Foreskin keratinocyte (primary cell): ENCODE measurements at places on chromosomes 5 and 9.

- DNase-seq, result no peak
These were observed 64.6 kb upstream of the SHISAL2B start for GRCh38 chr5:64625678-64626077.

- DNase-seq, result no peak
These were observed 219.6 kb upstream of the RORB start for GRCh38 chr9:74277532-74277931.

GRCh38 chr5:171315386-171315891 is 6.4 kb downstream of the TLX3 start:
- no peak for DNase-seq

DNA sequence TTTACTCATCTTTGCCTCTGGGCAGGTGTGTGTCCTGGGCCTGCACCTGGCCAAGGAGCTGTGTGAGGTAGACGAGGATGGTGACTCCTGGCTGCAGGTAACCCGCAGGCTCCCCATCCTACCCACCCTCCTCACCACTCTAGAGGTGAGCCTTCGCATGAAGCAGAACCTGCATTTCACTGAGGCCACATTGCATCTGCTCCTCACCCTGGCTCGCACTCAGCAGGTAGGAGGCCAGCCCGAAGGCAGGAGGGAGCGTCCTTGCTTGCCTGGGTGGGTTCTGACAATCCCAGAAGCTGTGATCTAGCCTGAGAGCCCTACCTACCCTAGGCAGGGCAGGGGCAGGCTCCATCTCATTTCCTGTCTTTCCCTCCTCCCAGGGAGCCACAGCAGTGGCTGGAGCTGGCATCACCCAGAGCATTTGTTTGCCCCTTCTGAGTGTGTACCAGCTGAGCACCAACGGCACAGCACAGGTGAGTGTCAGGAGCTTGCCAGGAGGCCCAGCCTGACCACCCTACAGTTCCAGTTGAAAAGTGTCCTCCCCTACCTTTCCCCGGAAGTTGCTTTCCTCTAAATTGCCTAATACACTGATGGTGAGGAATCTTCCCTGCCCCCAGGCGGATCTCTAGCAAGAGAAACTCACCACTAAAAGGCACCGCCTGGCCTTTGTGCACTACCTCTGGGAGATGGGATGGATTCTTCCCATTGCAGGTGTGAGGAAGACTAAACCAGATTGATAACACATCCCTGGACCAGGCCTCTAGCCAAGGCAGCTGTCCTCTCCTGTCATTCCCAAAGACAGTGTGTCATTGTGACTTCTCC is 26.4 kb downstream of the SH3GLB2 start:
- DNase-seq, result no peak

GRCh38 chr9:99485459-99485858 is 263.4 kb downstream of the SEC61B start:
- DNase-seq, result no peak

DNA sequence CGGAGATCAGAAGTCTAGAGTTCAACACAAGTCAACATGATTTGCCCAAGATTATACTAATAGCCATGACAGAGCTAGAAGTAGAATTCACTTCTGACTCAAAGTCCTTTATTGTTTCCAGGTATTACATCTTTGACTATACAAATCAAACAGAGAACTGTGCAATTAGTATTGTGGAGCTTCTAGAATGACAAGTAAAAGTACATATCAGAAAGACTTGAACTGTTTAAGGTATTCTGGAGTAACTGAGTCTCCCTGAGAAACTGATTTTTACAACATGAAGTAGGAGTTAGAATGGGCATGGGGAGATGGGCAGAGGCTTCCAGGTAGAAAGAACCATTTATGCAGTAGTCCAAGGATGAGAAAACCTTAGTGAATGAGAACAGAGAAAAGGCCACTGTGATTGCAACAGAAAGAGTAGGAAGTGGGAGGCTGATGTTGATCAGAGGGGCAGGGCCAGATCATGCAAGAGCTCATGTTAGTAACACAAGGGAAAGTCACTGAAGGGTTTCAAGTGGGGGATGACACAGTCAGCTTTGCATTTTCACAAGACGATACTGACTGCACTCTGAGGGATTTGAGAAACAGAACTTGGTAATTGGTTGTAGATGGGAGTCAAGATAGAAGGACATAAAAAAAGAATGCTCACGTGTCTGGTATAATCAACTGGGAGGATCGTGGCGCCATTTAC is 280.7 kb downstream of the RFX3 start:
- no peak for DNase-seq

DNA sequence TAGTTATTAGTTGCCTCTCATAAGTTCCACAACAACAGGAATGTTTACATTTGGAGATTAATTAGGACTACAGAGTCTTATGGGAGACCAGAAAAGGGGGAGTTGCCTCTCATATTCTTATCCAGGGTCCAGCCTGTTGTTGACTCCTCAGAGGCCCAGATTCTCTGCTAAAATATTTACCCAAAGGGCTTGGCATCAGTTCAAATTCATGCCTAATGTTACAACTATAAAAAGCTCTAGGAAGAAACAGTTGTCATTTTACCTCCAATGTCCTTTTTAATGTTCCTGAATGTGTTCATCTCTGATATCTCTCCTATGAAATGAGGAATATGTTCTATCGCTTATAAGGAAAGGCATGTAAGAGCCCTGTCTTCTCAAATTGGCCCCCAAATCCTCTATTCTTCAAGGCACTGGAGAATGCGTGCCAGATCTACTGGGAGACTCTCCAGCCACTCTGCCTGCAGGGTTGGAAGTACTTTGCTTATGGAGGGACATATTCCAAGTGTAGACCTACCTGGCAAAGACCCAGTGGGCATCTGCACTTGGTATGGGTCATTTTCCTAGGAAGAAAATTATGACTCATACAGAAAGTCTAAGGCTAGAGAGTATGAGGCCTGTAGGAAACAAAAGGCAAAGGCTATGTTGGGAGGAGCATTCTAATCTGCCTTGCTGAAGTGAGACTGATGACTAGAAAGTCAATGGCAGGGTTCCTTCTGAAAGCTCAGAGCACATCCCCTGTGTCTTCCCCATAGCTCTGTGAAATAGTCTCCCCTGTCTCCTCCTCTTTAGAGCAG is 192.6 kb downstream of the ESM1 start:
- DNase-seq, result no peak

- no peak for DNase-seq
These were observed 11.5 kb downstream of the GABRA6 start for GRCh38 chr5:161697001-161697400.

DNA sequence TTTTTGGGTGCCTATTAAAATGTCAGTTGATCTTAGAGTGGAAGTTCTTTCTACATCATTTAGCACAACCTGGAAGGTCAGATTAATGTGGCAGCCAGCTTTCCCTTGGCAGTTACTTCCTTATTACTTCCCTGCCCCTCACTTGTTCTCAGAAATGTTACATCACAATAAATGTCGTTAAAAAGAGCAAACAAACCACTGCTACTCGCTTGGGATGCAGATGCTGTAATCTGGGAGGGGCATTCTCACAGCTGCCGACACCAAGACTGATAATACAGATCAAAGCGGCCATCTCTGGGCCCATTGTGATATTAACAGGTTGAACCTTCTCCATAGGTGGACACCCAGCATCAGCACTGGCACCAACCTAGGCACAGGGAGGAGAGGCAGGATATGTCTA is 29.3 kb downstream of the PLAC8L1 start:
- no peak for DNase-seq

DNA sequence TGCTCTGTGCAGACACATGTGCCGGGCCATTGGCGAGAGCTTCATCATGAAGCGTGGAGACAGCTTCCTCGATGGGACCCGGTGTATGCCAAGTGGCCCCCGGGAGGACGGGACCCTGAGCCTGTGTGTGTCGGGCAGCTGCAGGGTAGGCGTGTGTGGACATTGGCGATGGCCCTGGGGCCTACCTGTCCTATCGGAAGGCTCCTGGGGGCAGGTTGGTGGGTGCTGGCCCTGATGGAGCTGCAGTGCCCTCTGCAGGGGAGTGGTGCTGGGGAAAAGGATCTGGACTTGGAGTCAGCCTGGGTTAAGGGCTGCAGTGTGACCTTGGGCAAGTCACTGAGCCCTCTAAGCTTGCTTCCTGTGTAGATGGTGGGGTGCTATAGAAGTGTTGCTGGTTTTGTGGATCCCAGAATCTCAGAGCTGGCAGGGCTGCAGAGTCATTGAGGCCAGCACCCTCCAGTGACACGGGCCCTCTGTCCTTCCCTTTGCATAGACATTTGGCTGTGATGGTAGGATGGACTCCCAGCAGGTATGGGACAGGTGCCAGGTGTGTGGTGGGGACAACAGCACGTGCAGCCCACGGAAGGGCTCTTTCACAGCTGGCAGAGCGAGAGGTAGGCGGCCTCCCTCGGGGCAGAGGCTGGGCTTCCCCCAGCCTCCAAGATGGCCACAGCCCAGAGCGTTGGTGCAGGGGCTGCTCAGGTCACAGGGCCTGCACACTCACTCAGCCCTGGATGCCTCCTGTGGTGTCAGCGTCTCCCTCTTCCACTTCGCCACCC is 15.8 kb downstream of the ADAMTS13 start:
- DNase-seq, result no peak

GRCh38 chr5:79859588-79859987 is 131.5 kb downstream of the MTX3 start:
- no peak for DNase-seq

DNA sequence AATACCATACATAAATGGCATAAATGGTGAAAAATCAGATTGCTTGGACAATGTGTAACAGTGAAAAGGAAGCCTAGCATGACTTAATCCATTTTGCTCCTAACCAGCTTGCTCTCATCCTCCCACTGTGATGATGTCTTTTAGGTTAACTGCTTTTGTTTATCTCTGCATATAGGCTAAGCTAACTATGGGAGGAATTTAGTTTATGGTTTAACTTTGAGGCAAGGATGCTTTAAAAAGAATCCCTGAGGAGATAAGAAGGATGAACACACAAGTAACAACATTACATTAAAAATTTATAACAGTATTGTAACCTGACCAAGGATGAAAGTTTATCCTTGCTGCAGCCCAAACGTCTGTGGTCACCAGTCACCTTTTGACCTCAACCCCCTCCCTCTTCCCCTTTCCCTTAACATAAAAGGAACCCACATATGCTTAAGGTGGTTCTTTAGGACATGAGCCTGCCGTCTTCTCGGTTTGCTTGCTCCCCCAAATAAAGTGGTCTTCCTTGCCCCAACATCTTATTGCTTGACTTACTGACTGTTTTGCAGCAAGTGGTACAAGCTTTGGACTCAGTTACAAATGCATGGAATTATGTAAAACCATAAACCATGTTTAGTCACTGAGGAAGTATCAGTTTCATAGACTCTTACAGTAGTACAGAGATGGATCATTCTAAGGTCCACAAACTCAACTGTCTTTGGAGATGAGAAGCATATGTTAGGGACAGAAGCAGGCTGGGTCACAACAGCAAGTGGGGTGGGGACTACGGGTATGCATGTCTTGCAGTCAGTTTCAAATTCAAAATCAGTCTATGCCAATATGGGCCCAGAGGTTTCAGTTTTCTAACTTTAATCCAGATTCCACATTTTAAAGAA is 31.3 kb downstream of the AGXT2 start:
- DNase-seq, result no peak

- DNase-seq, result no peak
These were observed 47.7 kb downstream of the ZNF608 start for GRCh38 chr5:124698770-124699169.

GRCh38 chr5:128782446-128782845 is 182.8 kb upstream of the SLC27A6 start:
- peak; percentile 29 for DNase-seq
